Epithelial cell of proximal tubule (primary cell): ENCODE measurements at places on chromosomes 11 and 22.

GRCh38 chr11:34647532-34647931 is 26.6 kb downstream of the EHF start:
- DNase-seq, result no peak

DNA sequence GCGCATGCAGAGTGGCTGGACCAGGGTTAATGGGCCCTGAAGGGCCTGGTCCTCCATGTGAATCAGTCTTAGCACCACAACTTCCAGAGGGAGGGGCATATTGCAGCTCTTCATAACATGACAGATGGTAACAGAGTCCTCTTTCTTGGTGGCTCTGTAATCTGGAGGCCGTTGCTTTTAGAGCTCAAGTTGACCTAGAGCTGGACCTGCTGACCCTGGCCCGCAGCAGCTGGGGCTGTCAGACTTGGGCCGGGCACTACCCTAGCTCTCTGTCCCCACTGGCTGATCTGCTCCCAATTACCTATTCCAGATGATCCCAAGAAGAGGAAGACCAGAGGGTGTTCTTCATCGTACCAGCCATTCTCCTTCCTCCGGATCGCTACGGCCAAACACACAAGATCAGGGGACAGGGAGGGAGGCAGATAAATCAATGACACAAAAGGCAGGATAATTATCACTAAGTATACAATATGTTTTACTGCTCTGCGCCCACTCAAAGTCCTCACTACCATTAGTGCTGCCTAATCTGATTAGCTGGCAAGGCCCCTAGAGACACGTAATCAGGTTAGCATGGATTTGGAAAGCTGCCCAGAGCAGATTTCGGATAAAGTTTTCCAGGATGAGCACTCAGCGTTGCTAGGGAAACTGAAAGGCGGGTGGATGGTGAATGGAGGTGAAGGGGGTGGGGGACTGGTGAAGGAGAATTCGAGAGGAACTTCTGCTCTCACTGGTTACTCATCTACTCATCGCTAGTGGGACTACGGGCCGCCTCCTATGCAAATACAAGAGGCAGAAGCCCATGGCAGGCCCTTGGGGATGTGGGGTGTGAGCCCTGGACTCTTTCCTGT is 64.5 kb upstream of the PHOX2A start:
- DNase-seq, result no peak

GRCh38 chr11:60974726-60975125 is 3.2 kb downstream of the CD6 start:
- no peak for DNase-seq

- no peak for DNase-seq
Measured at GRCh38 chr11:126422446-126422845, 67.0 kb downstream of the ST3GAL4 start.

GRCh38 chr11:131817687-131818188 is 447.3 kb downstream of the NTM start:
- no peak for DNase-seq

DNA sequence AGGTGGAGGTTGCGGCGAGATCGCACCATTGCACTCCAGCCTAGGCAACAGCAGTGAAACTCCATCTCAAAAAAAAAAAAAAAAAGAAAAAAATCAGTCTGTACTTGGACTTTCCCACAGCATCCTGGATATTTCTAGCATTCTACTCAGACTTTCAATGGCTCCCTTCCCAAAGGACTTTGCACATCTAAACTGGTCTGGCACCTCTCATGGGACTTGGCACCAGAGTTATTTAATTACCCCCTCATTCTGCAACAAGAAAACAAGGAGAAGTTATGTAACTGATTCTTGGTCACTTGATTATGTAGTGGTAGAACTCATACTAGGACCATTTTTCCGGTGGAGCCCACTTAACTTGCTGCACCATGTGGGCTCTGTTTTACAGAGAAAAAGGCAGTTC is 519.5 kb downstream of the OPCML start:
- DNase-seq, result no peak

- DNase-seq, result no peak
Measured at GRCh38 chr22:39847477-39847876, 46.1 kb downstream of the ENTHD1 start.

DNA sequence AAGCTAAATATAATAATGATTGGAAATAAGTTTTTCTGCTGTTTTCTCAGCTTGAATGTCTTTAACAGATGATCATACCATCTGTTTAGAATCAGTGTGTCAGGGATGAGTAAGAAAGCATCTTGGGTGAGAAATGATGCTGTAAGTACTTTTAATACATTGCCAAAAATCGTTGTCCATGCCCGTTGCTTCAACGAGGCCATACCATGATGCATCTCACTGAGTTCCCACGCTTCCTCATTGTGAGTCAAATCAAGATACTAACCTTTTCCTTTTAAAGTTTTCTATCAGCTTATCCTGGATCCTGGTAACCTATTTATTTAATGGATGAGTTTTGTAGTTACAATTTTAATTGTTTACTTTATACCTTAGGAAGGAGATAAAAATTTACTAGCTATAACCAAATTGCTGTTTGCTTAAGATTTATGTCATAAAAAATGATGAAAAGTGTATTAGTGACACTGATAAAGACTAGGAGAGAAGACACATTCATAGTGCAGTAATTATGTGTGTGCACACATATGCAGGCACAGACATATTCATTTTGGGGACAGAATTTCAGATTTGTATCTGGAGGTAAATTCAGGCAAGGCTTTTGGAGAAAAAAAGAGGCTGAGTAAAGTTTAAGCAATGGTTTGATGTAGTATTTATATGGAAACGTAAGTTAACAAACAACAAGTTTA is 154.8 kb downstream of the UVRAG start:
- no peak for DNase-seq

- no peak for DNase-seq
Measured at GRCh38 chr11:79440571-79441460, at the start of gene TENM4. Gene TENM4, minus strand, starts transcription at chr11:79441030. Its CDS starts 371,086 bp downstream, at chr11:79069944.

GRCh38 chr22:44671742-44672141 is 30.3 kb upstream of the PRR5 start:
- no peak for DNase-seq

- no peak for DNase-seq
Measured at GRCh38 chr22:45067731-45068130, 57.9 kb upstream of the PHF21B start.

DNA sequence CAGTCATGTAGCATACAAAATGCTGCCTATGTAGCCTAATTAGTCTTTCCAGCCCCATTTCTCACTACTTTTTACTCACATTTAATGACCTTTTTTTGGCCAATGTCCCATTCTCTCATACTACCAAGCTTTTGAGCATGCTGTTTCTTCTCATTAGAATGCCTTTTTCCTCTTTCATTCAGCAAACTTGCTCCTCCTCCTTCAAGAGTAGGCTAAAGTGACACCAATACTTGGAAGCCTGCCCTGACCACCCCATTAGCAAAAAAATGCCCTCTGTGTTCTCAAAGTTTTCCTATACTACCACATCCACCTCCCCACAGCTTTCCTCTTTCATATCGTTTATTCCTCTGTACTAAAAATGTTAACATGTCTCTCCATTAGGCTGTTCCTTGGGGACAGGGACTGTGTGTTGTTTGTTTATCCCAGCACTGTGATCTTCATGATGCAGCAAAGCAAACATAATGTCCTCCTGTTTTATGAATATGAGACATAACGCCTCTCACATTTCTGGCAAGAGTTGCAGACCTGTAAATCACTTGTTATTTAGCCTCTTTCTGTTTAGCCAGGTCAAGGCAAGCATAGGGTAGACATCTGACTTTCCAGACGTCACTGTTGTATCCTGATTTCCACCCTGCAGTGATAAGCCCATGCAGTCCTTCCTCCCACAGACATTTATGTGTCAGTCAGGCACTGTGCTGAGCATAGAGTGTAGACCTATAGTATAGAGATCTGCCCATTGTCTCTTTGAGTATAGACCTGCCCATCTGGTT is 62.0 kb upstream of the UCP3 start:
- no peak for DNase-seq

- DNase-seq, result no peak
Measured at GRCh38 chr11:74072286-74072685, 63.4 kb upstream of the UCP3 start.

DNA sequence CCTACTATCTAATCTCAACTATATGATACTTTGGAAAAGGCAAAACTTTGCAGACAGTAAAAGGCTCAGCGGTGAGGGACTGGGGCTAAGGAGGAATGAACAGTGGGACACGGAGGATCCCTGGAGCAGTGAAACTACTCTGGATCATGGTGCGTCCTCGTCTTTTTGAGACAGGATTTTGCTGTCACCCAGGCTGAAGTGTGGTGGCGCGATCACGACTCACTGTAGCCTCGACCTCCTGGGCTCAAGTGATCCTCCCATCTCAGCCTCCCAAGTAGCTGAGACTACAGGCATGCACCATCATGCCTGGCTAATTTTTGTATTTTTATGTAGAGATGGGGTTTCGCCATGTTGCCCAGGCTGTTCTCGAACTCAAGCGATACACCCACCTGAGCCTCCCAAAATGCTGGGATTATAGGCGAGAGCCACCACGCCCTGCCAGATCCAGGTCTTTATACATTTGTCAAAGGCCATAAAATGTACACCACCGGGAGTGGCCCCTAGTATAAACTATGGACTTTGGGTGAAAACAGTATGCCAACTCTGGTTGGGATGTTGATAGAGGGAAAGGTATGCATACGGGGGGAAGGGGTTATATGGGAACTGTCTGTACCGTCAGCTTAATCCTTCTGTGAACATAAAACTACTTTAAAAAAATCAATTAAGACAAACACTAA is 28.0 kb upstream of the CYP2D6 start:
- DNase-seq, result no peak

DNA sequence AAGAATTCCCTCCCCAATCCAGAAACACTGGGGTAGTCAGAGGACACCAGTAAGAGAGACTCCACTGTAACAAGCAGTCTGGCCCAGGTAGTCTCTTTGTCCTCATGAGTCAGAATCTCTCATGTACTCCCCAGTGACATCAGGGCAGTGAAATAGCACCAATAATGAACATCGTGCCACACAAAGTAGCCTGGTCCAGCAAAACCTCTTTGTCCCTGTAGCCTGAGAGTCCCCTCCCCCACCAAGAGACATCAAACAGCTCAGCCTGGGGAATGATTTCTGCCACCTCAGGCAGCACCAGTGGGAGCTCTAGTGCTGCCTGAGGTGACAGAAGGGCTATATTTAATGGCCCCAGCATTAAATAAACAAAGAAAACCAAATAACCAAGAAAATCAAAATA is 88.1 kb downstream of the SBF2 start:
- no peak for DNase-seq

DNA sequence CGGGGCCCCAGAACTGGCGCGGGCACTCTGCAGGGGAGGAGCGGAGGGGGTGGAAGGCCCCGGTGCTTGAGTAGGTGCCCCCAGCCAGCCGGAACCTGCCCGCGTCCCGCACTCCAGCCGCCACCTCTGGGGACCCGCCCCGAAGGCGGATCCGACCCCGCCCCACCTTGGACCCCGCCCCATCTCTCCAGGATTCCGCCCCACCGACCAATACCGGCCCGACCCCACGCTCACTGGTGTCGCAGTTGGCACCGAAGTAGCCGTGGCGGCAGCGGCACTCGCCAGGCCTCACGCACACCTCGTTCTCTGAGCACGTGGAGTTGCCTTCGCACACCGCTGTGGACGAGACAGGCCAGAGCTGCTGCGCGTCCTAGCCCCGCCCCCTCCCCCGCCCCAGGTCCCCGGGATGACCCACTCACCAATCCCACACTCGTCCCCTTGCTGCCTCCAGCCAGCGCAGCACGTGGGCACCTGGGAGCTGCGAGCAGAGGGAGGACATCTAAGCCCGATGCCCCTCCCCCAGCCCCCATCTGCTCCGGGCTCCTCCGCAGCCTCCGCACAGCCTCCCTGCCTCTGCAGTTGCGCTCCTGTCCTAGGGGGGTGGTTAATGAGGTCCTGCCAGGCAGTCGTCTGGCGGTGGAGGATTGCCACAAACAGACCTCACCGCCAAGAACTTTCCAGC is 6.0 kb downstream of the SCARF2 start:
- no peak for DNase-seq

GRCh38 chr11:74459584-74459983 is 7.8 kb downstream of the KCNE3 start:
- DNase-seq, result no peak

- DNase-seq, result no peak
Measured at GRCh38 chr22:27482402-27482801, 319.2 kb downstream of the MN1 start.

GRCh38 chr11:79052544-79052943 is 388.3 kb downstream of the TENM4 start:
- DNase-seq, result no peak

DNA sequence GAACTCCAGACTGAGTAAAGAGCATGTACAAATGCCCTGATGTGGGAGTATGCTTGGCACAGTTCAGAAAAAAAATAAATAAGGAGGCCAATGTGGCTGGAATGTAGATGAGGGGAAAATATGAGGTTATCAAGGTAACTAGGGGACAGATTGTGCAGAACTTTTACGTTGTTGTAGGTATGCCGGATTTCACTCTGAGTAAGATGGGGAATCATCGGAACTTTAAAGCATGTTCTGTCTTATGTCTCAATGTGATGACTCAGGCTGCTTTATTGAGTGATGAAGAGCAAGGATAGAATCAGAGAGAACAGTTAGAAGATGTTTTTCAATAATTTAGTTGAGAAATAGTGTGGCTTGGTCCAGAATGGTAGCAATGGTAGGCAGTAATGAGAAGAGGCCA is 130.4 kb downstream of the C11orf87 start:
- no peak for DNase-seq

- DNase-seq, result no peak
Measured at GRCh38 chr11:117984476-117984875, 1.7 kb upstream of the IL10RA start.

DNA sequence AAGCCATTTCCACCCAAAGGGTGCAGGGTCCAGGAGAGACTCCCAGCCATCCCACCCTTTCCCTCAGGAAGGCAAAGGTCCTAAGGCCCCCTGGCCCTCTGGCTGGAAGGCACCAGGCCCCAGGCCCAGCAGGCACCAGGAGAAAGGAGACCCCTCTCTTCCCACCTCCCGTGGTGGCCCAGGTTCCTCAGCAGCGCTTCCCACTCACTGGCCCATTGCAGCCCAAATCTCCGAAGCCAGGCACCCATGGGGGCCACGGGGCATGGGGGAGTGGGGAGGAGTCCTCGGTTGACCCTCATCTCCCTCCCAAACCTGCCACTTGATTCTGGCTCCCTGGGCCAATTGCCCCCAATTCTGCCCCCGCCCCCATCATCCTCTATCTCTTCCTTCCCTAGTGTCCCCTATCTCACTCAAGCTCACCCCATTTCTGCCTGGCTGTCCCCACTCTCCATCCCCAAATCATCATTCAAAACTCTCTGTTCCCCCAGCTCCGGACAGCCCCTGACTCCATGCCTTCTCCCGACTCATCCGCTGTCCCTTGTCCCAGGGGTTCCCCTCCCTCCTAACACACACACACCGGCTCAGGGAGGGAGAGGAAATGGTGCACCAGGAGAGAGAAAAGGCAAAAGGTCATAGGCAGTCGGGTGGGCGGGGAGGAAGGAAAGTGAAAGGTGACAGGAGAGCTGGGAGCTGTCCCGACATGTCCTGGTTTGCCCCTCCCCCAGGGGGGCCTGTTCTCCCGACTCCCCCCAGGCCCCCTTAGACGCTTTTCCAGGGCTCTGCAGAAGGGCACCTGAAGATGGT is 1.2 kb downstream of the LIF start:
- no peak for DNase-seq

- DNase-seq, result no peak
Measured at GRCh38 chr11:45089251-45089650, 57.2 kb upstream of the PRDM11 start.
